ENCODE measurements at places on chromosomes 1 and 21.

DNA sequence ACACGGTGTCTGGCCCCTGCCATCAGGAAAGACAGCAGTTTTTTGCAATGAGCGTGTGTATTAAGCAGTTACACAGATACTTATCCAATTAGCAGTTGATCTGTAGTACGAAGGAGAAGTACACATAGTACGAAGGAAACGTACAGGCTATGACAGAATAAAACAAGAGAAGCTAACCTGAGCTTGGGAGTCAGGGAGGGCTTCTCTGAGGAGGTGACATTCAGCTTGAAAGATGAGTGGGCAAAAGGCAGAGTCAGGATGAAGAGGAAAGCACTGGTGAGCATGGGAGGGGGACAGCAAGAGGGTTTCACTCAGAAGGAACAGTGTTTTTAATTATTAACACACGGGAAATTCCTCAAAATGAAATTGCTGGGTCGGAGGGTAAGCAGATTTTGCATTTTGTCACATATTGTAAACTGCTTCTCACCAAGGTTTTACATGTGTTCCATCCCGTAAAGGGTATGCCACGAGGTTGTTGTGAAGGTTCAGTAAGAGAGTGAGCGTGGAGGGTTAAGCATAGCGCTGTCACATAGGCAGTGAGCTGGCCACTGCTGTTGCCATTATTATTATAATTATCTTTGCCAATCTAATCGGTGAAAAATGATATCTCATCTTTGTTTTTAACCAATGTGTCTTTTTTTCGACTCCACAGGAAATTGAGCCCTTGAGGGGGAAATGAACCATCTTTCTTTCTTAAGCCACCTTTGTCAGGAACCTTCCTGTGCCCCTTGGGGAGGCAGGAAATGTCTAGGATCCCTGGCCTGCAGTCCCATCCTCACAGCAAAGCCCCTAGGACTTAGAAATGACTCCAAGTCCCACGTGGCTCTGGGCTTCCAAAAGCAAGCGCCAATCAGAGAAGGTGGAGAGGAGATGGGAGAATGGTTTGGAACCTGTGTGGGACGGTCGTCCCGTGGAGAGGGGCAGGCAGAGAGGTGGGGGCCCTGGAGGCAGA, 47.3 kb upstream of the POU3F1 start:
- DNase-seq: no peak

GRCh38 chr21:25240974-25241373, 366.3 kb downstream of the MRPL39 start:
- no peak for DNase-seq

DNA sequence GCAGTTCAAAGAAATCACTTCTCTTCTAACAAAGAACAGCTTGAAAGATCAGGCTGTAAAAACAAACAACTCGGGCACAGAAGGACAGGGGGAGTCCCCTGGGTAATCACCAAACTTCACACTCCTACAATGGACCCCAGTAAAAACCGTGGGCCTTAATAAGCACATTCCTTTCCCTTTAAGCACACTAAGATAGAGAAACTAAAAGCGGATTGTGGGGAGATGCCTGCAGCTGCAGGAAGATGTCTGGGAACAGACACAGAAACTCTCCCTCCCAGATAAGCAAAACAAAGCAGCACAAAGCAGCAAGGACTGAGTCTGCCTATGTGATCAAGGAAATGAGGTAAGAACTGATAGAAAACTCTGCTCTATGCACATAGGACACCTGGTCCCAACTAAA, 37.6 kb upstream of the CTBS start:
- DNase-seq: no peak

DNA sequence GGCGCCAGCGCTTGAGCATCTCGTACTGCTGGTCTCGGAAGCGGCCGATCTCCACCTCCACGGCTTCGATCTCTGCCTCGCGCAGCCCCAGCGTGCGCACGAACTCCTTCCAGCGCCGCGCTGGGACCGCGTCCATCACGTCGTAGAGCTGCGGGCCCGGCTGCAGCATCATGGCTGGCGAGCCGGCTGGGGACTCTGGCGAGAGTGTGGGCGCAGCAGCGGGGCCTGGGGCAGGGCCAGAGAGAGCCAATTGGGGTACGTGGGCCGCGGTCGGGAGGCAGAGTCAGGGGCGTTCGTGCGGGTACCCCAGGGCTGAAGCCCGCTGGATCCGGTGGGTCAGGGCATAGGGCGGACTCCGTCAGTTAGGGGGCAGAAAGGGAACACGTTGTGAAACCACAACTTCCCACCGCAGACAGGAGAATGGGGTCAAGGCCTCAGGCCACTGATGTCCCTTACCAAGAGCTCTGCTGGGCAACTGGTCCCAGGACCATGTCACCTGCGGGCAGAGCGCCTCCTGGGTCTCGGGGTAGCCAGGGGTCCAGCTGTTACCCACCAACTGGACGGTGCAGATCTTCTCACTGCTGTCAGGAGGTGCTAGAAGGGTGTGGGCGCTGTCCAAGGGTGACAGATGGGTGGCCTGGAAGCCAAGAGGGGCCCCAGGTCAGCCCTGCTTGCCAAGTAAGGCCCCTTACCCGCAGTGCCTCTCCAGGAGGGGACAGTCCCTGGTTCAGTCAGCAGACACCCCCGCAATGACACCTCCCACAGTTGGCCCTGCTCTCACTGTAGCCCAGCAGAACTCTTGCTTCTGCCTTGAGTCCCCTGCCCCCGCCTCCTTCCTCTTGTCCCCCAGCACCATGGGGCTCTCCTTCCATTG, 4.2 kb downstream of the TNFRSF25 start:
- no peak for DNase-seq

DNA sequence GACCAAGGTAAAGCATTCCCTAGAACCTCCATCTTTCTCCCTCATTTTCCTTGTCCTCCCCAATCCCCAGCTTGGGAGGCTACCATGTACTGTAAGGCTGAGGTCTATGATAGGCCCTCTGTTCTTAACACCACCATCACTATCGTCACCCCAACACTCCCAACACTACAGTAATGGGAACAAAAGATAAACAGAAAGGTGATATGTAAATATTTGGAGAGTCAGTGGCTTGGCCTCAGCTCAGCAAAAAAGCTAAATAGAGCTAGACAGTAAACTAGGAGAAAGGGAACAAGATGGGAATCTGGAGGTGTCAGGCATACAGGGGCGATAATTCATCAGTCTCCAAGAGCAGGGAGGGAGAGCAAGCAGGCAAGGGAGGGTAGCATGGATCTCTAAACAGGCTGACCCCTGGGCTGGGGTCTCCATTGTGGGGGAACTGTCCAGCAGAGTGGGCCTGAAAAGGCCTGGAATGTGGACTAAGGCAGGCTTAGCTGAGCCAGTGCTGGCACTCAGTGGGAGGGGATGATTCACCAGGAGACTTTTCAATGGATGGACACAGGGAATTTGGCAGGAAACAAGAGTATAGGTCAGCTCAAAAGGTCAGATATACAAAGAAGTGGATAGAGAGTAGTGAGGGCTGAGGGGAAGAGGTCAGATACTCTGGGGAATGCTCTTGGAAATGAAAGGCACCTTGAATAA, 6.7 kb downstream of the WNT2B start:
- no peak for DNase-seq

GRCh38 chr1:177270863-177271262, 100.1 kb downstream of the BRINP2 start:
- DNase-seq: no peak

GRCh38 chr1:60894130-60894529, 188.2 kb upstream of the NFIA start:
- no peak for DNase-seq

DNA sequence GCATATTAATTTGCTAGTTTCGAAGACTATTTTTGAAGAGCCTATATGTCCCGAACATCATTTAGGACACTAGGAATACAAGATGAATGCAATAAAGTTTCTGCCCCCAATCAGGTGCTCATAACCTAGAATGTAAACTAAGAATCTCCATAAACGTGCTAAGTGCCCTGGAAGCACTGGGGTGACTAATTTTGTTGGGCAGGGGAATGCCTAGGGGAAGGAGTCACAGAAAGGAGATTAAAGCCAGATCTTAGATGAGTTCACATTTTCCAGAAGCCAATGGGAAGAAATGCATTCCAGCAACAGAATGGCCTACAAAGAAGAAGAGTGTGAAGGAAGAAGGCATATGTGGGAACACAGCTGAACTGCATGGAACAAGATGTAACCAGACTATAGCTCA, 19.5 kb downstream of the SCYL3 start:
- DNase-seq: no peak

- no peak for DNase-seq
Measured at GRCh38 chr1:213688655-213689054, 299.1 kb upstream of the PROX1 start.

- DNase-seq: no peak
Measured at GRCh38 chr1:31418626-31419323, 5.8 kb downstream of the SERINC2 start.
